ENCODE measurements at places on chromosomes 2 and 18. TPM values are rescaled to one million over a fixed set of nuclear protein-coding genes. Genes with fewer than 3 reads are reported as not detected.

The GBX2 gene
- total RNA-seq = not detected

The FKBP1B gene
- 12.4 TPM for total RNA-seq

DNA sequence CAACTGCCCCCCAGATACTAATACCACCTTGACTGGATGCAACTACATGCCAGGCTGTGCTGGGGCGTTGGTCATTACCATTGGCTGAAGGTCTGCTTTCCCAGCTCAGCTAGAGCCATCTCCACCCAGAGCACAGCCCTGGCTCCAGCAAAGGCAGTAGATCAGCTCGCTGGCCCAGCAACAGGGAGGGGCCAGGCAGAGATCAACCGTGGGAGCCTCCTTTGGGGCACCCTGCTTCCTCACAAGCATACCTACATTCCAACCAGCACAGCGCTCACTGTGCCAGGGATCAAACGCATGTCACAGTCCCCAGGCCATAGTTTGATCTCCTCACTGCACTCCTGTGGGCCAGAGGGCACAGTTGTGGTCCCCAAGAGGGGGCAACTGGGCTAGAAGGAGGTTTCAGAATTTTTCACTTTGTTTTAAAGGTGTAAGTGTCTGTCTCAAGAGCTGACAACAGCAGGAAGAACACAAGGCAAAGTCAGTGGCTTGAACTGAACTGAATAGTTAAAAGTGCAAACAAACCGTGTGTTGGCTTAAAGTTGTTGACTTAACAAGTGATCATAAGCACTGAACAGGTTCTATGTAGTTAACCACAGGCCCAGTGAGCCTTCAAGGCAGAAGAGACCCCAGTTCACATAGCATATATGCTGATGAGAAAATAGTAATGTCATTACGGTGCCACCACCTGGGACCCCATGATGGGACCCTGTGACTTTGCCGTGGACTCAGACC, 70.1 kb upstream of the BZW1 start:
- H3K27me3 ChIP-seq = no peaks in the 10 kb centered on the region
- no peak overlapping the region for H3K4me3 ChIP-seq

The NPHP1 gene
- not detected for total RNA-seq

The RNF25 gene
- total RNA-seq = 23.7 TPM

DNA sequence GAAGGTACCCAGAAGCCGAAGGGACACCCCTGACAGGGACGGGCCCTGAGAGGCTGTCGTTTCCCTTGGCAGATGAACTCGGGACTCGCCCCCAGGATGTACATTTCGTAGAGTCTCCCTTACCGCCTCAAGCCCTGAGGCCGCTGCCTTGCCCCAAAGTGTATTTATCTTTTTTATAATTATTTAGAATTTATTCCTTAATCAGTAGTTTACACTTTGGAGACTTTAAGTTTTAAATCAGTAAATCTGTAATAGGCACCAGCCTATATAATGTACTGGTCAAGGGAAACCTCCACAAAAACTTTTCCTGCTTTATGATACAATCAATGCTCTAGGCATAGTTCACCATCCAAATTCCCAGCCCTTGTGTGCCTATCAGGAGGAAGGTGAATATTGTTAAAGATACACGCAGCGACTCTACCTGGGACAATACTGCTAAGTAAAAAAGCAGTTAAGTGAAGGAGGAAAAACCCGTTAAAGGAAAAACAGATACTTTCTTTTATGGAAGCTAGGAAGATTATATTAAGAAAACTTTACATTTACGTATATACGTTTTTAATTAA, 848 bp downstream of the VRK2 start:
- H3K27me3 ChIP-seq = no peaks in the 10 kb centered on the region
- peak overlapping the region; percentile 61 for H3K4me3 ChIP-seq
- DNase-seq = no peak
- H3K36me3 ChIP-seq = no peaks in the 10 kb centered on the region

The ACMSD gene
- total RNA-seq = not detected

The MGAT4A gene
- total RNA-seq = 223 TPM

DNA sequence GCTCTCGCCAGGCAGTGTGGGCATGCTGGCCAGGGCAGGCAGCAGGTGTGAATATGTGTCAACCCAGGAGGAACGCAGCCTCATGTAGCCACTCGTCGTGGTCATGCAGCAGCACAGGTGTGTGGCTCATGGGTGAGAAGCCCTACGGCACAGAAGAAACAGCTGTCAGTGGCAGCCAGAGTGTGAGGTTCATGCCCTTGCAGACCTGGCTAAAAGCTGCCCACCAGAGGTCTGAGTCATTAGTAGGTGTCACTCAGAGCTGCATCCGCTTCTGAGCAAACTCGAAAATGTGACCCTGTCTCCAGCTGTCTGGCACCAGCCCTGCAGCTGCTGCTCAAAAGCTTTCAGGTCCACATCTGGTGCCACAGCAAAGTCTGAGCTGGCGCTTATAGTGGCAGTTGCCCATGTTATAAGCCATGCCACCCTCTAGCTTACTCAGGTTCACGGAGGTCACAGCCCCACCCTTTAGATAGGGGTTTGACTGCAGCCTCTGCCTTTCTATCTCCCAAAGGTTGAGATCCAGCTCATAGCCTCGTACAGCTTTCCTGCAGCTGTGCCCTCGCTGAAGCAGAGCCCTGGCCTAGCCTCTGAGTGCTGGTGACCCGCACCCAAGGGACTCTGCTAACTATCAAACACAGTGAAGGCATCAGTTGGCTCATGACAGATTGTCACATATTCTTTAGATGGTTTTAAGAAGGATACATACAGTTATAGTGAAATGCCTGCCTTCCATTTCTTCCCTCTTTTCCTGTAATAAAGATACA, 195.0 kb downstream of the CCDC102B start:
- no peak overlapping the region for H3K4me3 ChIP-seq
- no peaks in the 10 kb centered on the region for H3K36me3 ChIP-seq
- no peak for DNase-seq

The SH3RF3 gene
- total RNA-seq = 1.1 TPM

- no peak overlapping the region for H3K27ac ChIP-seq
- no peak overlapping the region for H3K4me3 ChIP-seq
- H3K27me3 ChIP-seq = no peaks in the 10 kb centered on the region
- H3K4me1 ChIP-seq = no peaks in the 10 kb centered on the region
- DNase-seq = no peak
Measured at GRCh38 chr18:4960578-4960977, 236.5 kb downstream of the AKAIN1 start.

GRCh38 chr2:171598713-171599319, 76.5 kb downstream of the CYBRD1 start:
- no peaks in the 10 kb centered on the region for H3K36me3 ChIP-seq
- DNase-seq = no peak
- no peaks in the 10 kb centered on the region for H3K4me1 ChIP-seq
- no peak overlapping the region for H3K27ac ChIP-seq
- no peak overlapping the region for H3K4me3 ChIP-seq

GRCh38 chr2:210713122-210713521, 156.7 kb downstream of the CPS1 start:
- H3K27ac ChIP-seq = no peak overlapping the region
- H3K36me3 ChIP-seq = no peaks in the 10 kb centered on the region
- no peaks in the 10 kb centered on the region for H3K27me3 ChIP-seq

The ASB18 gene
- not detected for total RNA-seq

DNA sequence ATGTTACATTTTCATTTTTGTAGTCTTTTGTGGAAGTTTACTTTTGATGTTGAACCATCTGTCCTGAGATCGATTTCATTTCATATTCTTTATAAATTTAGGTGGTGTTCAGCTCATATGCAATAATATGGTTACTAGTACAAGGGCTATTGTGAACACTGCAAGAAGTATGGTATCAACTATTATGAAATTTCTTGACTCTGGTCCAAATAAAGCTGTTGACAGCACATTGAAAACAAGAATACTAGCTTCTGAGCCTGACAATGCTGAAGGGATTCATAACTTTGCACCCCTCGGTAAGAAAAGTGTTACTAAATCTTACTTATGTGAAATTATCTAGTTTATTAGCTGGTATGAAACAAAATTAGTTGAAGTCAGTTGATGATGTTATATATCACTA, 124.9 kb upstream of the TTC27 start:
- DNase-seq = no peak
- no peaks in the 10 kb centered on the region for H3K36me3 ChIP-seq
- no peak overlapping the region for H3K4me3 ChIP-seq
- no peaks in the 10 kb centered on the region for H3K4me1 ChIP-seq
- no peak overlapping the region for H3K27ac ChIP-seq
- no peaks in the 10 kb centered on the region for H3K27me3 ChIP-seq

- no peak overlapping the region for H3K27ac ChIP-seq
- H3K4me3 ChIP-seq = no peak overlapping the region
- no peak for DNase-seq
- no peaks in the 10 kb centered on the region for H3K27me3 ChIP-seq
- no peaks in the 10 kb centered on the region for H3K4me1 ChIP-seq
Measured at GRCh38 chr2:189952536-189953109, 109.9 kb downstream of the MSTN start.

- H3K4me1 ChIP-seq = no peaks in the 10 kb centered on the region
- H3K27me3 ChIP-seq = no peaks in the 10 kb centered on the region
- H3K36me3 ChIP-seq = no peaks in the 10 kb centered on the region
- H3K4me3 ChIP-seq = no peak overlapping the region
- H3K27ac ChIP-seq = no peak overlapping the region
Measured at GRCh38 chr2:72673279-72673678, 152.6 kb downstream of the EXOC6B start.

The FTCDNL1 gene
- 1.4 TPM for total RNA-seq

DNA sequence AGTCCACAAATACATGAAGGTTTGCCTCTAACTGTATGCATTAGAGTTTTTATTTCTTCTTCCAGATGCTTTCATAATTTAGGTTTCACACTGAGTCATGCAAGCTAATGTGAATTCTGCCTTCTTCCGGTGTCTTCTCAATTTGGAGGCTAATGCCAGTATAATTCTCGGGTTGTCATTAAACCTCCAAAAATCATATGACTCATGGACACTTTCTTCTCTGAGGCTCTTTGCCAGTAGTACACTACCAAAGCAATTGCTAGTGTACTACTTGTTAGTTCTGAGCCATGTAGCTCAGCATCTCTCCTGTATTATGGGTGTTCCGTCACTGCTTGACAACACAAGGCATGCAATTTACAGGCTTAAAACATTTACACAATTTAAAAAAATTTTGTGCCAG, 137.1 kb downstream of the VWC2L start:
- H3K4me3 ChIP-seq = no peak overlapping the region
- no peaks in the 10 kb centered on the region for H3K27me3 ChIP-seq
- H3K27ac ChIP-seq = no peak overlapping the region
- DNase-seq = no peak
- no peaks in the 10 kb centered on the region for H3K36me3 ChIP-seq

The ITPRIPL1 gene
- not detected for total RNA-seq

The CROCC2 gene
- 0.83 TPM for total RNA-seq

DNA sequence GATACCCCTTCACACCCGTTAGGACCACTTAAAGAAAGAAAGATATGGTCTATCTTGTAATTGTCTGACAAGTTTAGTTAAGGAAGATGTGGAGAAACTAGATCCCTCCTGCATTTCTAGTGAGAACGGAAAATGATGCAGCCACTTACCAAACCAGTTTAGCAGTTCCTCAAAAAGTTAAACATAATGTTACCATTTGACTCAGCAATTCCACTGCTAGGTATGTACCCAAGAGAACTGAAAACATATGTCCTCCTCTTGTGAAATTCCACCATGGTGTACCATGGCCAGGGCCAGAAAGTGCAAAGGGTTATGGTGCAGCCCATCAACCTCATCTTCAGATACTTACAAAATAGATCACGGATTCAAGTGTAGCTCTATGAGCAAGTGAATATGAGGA, 79.0 kb upstream of the ID2 start:
- DNase-seq = no peak
- H3K27ac ChIP-seq = no peak overlapping the region
- no peaks in the 10 kb centered on the region for H3K4me1 ChIP-seq
- H3K4me3 ChIP-seq = no peak overlapping the region
- H3K27me3 ChIP-seq = no peaks in the 10 kb centered on the region

GRCh38 chr2:42658306-42658705, 89.9 kb downstream of the MTA3 start:
- DNase-seq = no peak
- H3K27ac ChIP-seq = no peak overlapping the region
- H3K27me3 ChIP-seq = no peaks in the 10 kb centered on the region
- no peaks in the 10 kb centered on the region for H3K36me3 ChIP-seq

DNA sequence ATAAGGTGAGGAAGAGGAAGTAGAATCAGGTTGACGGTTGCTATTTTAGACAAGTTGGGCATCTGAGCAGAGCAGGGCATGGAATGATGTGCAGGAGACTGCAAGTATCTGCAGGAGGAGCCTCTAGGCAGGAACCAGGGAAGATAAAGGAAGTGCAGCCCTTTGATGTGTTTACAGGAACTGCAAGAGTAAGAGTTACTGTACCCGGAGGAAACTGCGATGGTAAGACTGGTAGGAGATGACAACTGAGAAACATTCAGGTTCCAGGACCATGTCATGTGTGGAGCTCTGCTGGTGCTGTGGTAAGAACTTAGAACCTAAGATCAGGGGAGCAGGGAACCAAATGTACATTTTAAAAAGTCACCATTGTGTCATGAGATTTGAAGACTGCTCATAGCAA, 134.3 kb upstream of the STON1 start:
- H3K4me3 ChIP-seq = no peak overlapping the region
- DNase-seq = no peak
- H3K36me3 ChIP-seq = no peaks in the 10 kb centered on the region
- peaks cover 5% of the 10 kb centered on the region for H3K4me1 ChIP-seq
- no peaks in the 10 kb centered on the region for H3K27me3 ChIP-seq

DNA sequence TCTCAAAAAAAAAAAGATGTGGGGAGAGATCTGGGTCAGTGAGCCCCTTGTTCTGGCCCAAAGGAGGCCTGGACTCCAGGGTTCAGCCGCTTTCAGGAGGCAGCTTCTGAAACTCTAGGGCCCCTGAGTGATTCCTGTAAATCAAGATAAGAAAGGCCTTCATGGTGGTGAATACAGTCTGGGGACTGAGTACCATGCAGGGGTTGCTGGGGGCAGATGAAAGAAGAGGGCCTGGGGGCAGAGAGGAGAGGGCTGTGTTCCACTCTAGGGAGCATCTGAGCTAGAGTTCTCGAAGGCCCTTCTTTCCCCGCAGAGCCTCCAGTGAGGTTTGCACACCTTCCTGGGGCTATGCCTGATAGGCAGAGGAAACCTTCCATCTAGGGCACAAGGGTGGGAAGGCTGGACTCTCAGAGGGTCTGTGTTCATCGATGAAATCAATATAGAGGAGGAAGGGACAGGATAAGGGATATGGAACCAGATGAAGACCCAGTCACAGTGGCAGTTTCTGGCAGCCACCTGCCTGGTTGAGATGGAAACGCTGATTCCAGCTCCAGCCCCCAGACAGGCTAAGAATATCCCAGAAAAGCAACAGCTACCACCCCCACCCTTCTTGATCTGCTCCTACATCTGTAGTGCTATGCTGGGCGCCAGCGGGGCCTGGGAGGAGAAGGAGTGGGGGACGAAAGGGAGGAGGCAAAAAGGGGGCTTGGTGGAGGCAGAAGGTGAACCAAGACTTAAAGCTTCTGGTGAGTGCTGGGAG, 4.7 kb upstream of the CDK5R2 start:
- H3K27ac ChIP-seq = no peak overlapping the region
- no peaks in the 10 kb centered on the region for H3K36me3 ChIP-seq
- DNase-seq = no peak
- H3K4me3 ChIP-seq = no peak overlapping the region

- no peak for DNase-seq
- no peak overlapping the region for H3K27ac ChIP-seq
- H3K4me3 ChIP-seq = no peak overlapping the region
- H3K36me3 ChIP-seq = no peaks in the 10 kb centered on the region
- no peaks in the 10 kb centered on the region for H3K4me1 ChIP-seq
Measured at GRCh38 chr2:12035029-12035720, 288.7 kb downstream of the LPIN1 start.

The DNER gene
- total RNA-seq = 1.3 TPM

- H3K27ac ChIP-seq = no peak overlapping the region
- no peaks in the 10 kb centered on the region for H3K36me3 ChIP-seq
- H3K27me3 ChIP-seq = no peaks in the 10 kb centered on the region
- DNase-seq = no peak
- no peak overlapping the region for H3K4me3 ChIP-seq
Measured at GRCh38 chr2:160932960-160933359, 227.3 kb upstream of the TANK start.
